ENCODE measurements at places on chromosomes 2 and 18.

DNA sequence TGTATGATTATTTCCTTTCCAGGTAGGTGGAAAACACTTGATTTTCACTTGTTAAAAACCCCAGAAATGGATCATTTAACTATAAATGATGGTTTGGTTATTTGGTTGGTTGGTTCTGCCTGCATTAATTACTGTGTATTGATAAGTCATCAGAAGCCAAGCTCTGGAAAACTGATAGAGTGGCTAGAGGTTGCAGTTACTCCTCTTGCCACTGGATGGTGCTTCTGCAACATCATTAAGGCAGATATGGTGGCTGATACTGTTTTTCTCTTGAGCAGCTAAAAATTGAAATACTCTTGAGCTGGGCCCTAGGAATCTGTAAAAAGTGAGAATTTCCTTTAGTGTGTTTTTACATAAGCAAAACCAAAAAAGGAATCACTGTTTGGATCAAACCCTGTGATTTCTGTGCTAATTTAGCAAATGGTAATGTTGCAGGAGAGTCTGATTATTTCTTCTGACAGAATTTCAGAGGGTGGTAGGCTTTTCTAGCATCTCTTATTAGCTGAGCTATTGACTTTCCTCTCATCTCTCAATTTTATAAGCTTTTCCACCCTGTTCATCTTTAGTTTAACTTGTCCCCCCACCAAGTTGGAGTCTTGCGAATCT, 54.3 kb downstream of the RAB10 start:
- no peak for DNase-seq

DNA sequence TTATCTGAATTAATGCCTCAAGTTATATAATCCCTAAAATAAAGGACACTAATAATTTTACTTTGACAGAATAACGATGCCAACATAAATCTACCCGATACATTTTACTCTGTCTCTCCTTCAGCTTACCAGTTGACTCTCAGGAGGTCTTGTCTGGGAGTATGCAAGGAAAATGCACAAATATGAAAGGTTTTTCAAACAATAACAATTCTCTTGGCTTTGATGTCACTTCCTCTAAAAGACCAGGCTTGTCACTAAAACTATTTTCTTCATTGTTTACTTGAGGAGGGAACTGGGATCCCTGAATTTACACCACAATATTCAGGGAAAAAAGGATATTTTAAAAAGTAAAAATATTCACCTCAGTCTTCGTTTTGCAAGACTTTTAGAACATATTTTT, 97.2 kb downstream of the SOS1 start:
- no peak for DNase-seq

DNA sequence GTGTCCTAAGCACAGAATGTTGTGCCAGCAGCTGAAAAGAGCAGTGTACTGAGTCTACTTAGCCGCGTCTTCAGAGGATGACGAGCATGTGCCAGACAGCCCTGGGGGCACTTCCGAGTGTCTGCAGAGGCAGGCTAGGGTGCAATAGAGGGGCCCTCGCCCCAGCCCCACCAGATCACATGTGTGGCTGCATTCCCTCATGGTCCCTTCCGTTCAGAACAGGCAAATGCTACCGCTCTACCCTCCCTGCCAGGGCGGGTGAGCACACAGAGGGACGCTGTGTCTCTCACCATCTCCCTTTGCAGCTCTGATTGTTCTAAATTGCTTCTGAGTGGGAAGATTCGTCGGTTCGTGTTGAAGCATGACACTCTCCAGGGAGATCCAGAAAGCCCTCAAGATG, 212.2 kb upstream of the RAB12 start:
- no peak for DNase-seq

GRCh38 chr2:129281791-129282530, 697.5 kb upstream of the RAB6C start:
- peak; percentile 3 for DNase-seq

GRCh38 chr2:69789772-69790600, 39.5 kb upstream of the GMCL1 start:
- no peak for DNase-seq

GRCh38 chr18:58046093-58046793, 2.2 kb downstream of the NEDD4L start:
- peak; percentile 39 for DNase-seq

DNA sequence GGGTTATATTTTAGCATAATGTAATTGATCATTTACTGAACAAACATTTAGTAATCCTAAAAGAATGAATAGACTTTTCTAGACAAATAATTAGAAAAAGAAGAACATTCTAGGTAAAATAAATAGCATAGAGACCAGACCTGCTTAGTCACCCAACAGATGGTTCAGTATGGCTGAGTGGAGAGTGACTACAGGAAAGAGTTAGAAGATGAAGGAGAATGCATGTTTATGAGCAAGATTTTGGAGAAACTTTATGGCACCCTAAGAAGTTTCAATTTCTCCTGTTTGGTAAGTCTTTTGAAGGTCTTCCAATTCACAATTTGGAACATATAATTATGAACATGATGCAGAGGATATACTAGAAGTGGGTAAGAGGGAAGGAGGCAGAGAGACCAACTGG, 32.9 kb downstream of the FAP start:
- no peak for DNase-seq

DNA sequence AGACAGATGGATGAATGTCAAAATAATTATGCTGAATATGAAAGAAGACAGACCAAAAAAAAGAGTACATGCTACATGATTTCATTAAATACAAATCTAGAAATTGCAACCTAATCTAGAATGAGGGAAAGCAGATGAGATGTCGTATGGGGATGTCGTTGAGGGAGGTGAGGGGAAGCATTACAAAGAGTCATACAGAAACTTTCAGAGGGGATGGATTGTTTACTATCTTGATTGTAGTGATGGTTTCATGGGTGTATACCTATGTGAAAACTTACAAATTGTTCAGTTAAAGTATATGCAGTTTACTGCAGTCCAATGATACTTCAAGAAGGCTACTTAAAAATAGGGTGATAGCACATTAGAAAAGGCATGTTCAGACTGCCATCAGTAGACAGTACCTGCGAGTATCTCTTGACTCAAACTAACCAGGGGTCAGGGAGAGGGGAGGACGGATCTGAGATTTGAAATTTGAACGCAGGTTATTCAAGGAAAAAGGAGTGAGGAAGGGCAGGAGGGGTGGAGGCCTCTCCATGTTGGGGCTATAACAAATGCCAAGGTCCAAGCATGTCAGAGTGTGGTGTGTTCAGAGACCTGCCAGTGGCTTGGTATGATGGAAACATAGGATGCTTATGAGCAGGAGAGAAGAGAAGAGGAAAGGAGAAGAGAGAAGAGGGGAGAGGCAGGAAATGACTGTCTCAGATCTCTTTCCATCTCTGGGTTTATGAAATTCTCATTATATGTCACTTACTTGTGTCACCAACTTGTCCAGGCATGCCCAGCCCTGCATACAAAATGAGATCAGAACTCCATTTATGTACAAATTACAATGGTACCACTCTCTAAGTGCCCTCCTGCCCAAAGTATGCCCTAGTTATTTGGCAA, 257.3 kb upstream of the CXCR4 start:
- DNase-seq = no peak

- no peak for DNase-seq
Observed at GRCh38 chr2:68237404-68237803, 14.9 kb downstream of the PPP3R1 start.

- DNase-seq = no peak
Observed at GRCh38 chr18:31243740-31244512, 74.0 kb upstream of the DSG1 start.

GRCh38 chr18:69617888-69618287, 217.2 kb downstream of the DOK6 start:
- no peak for DNase-seq

- DNase-seq = no peak
Observed at GRCh38 chr2:70160545-70160944, 30.3 kb downstream of the C2orf42 start.

DNA sequence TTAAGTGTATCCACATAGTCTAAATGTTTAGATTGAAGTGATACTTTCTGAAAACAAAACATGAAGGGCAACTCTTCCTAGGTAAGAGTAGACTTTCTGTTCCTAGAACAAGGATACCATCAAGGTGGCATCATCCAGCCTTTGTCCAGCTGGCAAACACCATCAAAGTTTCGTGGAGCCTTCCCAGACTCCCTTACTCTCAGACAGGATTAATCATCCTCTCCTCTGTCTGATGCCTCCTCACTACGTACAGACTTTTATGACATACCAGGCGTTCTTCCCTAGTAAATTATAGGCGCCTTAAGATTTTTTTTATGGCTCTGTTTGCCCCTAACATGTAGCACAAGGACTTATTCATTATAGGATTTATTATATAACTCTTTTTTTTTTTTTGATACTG, 29.4 kb upstream of the ASNSD1 start:
- no peak for DNase-seq

GRCh38 chr18:51151568-51152511, 45.6 kb downstream of the MEX3C start:
- DNase-seq = no peak

- DNase-seq = peak; percentile 47
Observed at GRCh38 chr18:7221424-7222155, 9.3 kb upstream of the LRRC30 start.

DNA sequence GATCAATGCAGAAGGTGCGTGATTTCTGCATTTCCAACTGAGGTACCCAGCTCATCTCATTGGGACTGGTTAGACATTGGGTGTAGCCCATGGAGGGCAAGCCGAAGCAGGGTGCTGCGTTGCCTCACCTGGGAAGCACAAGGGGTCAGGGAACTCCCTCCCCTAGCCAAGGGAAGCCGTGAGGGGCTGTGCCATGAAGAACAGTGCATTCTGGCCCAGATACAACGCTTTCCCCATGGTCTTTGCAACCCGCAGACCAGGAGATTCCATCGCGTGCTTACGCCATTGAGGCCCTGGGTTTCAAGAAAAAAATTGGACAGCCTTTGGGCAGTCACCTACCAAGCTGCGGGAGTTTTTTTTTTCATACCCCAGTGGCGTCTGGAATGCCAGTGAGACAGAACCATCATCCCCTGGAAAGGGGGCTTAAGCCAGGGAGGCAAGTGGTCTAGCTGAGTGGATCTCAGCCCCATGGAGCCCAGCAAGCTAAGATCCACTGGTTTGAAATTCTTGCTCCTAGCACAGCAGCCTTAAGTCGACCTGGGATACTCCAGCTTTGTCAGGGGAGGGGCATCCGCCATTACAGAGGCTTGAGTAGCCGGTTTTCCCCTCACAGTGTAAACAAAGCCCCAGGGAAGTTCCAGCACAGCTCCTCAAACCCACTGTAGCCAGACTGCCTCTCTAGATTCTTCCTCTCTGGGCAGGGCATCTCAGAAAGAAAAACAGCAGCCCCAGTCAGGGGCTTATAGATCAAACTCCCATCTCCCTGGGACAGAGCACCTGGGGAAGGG, 21.7 kb downstream of the TFPI start:
- DNase-seq = no peak

GRCh38 chr2:195051401-195051800, 605.6 kb upstream of the SLC39A10 start:
- DNase-seq = no peak

- DNase-seq = no peak
Observed at GRCh38 chr18:31258789-31259188, 59.2 kb upstream of the DSG1 start.

GRCh38 chr2:135773319-135773718, 31.7 kb downstream of the UBXN4 start:
- no peak for DNase-seq

DNA sequence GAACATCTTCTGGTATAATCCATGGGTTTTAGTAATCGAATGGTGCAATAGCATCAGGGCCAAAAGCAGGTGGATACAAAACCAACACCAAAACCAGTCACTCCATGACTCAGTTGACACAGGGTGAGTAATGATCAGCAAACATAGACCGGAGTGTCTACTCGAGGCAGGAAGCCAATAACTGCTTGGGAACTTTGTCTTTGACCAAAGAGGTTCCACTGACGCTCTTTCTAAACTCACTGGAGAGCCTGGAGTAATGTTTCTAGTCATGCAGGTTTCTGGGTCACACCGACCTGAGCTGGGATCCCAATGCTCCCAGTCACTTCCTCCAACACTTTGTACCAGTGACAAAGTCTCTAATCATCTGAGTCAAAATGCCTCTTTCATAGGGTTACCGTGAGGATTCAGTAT, 30.9 kb downstream of the MREG start:
- no peak for DNase-seq

DNA sequence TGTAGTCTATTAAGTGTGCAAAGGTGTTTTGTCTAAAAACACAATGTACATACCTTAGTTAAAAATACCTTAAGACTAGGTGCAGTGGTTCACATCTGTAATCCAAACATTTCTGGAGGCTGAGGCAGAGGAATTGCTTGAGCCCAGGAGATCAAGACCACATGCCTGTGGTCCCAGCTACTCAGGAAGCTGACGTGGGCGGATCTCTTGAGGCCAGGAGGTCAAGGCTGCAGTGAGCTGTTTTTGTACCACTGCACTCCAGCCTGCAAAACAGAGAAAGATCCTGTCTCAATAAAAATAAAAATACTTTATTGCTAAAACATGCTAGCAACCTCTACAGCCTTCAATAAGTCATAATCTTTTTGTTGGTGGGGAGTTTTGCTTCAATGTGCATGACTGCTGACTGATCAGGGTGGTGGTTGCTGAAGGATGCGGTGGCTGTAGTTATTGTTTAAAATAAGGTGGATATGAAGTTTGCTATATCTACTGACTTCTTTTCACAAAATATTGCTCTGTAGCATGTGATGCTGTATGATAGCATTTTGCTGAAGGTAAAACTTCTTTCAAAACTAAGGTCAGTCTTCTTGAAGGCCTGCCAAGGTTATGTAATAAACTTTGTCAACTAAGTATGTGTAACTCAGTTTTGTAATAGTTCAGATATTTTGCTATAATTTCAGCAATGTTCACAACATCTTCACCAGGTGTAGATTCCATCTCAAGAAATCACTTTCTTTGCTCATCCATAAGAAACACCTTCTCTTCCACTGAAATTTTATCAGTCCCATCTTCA, 1238.0 kb upstream of the NRXN1 start:
- no peak for DNase-seq

- no peak for DNase-seq
Observed at GRCh38 chr2:12979066-12979465, 262.3 kb downstream of the TRIB2 start.

GRCh38 chr18:48790869-48791635, 159.7 kb downstream of the SMAD7 start:
- no peak for DNase-seq

- DNase-seq = no peak
Observed at GRCh38 chr2:144712550-144712940, 192.6 kb upstream of the ZEB2 start.

DNA sequence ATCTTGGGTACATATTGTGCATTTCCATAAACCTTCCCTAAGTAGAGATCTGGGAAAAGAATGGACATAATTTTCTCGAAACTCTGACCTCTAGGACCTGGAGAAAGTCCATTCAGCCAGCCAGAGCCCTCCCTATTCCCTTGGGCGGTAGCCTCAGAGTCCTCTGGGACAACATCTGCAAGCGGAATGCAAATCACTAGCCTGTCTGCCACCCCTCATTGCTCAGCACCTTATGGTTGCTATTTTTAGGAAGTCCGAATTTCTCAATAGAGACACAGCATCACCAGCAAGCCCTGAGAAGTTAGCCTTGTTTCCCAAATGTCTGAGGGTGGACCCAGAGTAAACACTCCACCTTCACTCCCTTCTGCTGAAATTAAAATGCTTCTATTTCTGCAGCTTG, 17.6 kb upstream of the CD28 start:
- no peak for DNase-seq

- no peak for DNase-seq
Observed at GRCh38 chr2:143347901-143348414, 218.7 kb downstream of the ARHGAP15 start.

GRCh38 chr18:29383311-29384273, 1206.7 kb upstream of the CDH2 start:
- no peak for DNase-seq

- DNase-seq = no peak
Observed at GRCh38 chr2:152349416-152349815, 14.4 kb downstream of the FMNL2 start.
